ENCODE measurements at places on chromosomes 4 and X.

DNA sequence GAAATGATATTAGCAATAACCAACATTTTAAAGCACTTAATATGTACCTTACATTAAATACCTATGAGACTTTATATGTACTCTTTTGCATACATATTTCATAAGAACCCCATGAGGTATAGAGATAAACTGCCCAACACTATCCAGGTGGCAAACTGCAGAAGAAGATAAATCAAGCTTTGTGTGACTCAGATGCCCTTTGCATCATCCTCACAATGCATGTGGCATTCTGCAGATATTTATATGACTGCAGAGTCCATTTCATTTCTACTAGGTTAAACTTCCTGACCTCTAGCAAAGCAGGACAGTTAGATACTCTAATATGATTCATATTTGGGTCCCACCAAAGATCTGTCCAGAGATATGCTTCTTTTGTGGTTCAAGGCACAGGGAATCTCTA, 85.6 kb upstream of the RASGEF1B start:
- DNase-seq = no peak

DNA sequence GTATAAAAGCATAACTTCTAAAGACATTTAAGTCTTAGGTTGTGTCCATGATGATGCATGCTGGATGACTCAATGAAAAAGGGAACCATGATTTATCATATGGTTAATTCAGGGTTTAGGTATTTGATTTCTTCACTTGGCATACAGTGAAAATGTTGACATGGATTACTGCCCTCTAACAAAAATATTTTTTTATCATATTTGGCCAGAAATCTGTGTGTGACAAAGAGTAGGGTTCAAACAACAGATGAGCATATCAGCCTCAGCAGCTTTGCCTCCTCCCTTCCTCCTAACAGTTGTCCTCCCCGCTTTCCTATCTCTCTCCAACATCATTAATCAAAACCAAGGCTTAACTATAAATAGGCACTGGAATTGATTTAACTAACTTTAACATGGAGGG, 46.3 kb downstream of the ARHGAP6 start:
- DNase-seq = no peak

DNA sequence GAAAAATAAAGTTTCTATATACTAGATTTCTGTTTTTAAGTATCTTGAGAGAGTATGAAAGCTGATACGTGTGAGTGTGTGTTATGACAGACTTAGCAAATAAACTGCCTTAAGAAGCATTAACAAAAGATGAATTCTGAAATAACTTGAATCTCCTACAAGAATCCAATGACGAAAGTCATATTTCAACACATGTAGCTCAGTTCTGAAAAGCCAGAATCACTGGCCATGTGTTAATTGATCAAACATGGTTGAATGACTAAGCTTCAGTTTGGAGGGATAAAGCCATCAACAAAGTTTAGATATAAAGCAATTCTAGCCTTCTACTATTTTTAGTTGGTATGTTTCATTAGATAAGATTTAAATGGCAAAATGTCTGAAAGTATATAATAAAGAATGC, 88.5 kb upstream of the ETNPPL start:
- no peak for DNase-seq

DNA sequence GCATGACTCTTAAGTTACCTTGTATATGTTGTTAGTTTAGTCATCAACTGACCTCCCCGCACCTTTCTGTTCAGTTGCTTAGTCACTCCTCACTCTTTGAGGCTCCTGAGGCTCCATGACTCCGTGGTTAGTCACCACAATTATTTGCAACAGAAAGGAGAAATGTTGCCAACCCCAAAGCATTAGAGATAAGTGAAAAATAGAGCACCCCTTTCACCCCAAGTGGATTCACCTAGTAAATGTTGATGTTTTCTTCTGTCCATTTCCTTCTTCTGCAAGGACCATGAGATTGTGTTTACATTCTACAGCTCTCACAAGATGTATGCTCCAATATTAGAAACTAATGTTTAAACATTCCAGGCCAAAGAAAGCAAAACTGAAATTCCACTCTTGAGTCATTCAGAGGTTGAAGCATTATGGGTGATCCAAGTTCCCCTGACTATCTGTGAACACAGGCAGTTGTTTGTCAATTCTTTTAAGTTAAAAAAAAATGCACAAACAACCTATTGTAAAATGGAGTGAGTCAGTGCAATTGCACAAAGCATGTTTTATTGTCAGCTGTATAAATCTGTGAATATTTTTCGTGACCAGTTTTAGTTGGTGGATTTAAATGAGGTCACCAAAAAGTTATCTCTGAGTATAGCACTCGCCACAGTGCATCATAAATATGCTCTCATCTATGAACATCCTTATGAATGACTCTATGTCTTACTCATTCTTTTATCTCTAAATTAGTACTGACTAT, 552.4 kb upstream of the MAGEB2 start:
- DNase-seq = no peak

DNA sequence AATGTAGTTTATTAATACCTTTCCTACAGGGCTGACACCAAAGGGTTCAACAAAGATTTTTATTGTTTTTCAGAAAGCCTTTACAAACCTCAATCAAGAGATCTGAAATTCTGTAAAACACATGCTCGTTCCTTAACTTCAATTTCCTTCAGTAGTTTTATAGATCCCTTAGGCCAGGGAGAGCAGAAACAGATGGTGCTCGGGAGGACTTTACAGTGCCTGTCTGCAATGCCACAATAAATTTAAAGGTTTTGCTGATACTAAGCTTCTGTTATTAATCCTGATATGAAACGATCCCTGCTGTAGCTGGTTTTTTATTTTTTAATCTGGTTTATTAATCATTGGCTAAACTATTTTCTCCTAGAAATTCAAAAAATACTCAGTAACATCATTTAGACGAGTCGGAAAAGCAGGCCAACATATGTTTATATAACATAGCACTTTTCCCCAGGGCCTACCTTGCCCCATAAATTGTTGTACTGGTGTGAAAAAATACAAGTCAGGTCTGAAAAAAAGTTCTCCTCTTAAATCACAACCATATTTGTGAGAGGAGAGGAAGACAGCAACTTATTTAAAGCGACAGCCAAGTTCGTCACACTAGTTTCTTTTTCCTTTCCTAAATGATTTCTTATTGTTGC, 39.8 kb downstream of the SHISA3 start:
- DNase-seq = no peak

GRCh38 chr4:103996637-103997036, 276.9 kb upstream of the TACR3 start:
- peak; percentile 14 for DNase-seq

- DNase-seq = no peak
Measured at GRCh38 chrX:73398185-73398914, 48.5 kb upstream of the CDX4 start.

DNA sequence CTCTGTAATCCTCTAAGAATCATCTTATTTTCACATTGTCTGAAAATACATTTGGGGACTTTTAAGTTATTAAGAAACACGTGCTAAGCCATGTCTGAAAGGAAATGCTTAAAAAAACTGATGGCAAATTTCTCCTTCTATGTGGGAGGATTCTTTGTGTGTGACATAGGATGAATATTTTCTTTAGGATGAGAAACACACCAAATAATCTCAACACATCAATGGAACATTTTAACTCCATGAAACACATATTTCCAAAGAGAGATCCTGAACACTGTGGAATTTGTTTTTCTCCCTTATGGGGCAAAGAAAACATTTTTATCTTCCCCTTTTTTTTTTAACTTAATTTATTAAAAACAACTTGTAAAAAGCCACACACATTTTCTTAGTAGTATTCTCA, 153.8 kb upstream of the ANKRD50 start:
- DNase-seq = no peak

GRCh38 chrX:45196701-45197100, 4.0 kb downstream of the DIPK2B start:
- no peak for DNase-seq

DNA sequence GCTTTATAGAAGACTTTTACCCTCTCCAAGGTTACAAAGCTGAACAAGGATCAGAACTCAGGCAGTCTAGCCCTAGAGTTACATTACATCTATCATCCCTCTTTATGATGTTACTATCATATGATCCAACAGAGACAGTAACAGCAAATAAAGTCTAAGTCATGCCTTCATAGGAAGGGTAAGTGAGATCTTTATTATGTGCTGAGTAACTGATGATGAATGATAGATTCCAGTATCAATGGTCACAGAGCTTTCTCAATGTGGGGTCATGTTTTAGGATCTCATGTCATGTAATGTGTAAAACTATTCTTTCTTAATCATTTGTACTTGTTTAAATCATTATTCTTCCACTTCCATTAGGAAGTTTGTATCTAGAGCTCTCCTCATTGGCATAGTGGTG, 22.8 kb downstream of the ELOVL6 start:
- DNase-seq = no peak

DNA sequence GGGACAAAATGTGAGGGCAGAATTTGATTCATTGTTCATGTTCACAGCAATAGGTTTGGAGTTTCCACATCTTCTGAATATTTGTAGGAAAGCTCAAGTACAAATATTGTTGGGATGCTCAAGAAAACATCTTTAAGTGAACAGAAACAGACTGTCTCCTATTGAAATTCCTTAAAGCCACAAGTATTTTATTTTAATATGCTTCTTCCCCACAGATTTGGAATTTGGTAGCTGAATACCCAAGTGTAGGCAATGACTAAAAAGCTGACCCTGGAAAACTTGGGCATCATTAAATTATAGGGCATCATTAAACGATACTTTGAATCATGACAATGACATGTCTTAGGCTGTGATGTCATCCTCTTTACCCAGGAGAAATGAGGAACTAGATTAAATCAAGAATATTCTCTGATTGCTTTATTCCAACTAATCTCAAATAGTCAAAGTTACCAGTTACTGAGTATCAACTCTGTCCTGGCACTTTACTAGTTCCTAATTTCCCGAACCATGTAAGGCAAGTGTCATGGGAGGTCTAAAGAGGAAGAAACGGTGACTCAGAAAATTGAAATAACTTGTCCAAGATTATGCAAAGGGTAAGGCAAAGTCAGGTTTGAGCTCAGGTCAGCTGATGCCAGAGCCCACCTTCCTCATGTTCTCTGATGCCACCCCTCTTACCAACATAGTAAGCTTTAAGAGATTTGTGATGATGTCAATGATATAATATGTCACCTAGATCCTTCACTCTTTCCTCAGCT, 223.1 kb upstream of the LEF1 start:
- no peak for DNase-seq

GRCh38 chr4:155134136-155134535, 74.3 kb upstream of the NPY2R start:
- DNase-seq = no peak

DNA sequence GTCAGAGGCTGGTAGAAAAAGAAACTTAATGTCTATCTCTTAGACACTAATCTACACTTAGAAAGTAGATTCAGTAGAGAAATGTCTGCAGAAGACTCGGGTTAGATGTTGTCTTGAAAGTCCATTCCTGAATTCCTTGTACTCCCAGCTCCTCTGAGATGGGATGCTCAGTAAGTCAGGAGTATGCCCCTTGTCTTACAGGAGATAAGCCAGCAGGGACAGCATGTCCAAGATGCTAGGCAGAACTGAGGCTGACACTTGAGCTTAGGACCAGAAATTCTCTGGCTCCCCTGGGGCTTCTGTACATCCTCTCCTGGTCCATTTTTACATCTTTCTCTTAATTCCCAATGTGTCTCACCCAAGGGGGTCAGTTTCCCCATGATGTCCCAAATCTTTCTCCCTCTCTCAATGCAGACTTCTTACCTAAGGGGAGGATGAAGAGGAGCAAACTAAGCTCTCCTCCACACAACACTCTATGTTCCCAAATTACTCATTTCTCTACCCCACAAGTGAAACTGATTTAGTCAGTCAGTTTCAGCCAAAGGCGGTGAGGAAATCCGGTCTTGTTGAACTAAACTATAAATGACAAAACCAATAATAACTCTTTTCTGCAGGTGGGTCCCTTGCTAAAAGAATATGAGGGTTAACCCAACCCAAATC, 558.2 kb upstream of the DIPK2B start:
- no peak for DNase-seq

GRCh38 chr4:24472514-24473308, 111.6 kb downstream of the DHX15 start:
- peak; percentile 76 for DNase-seq

- DNase-seq = no peak
Measured at GRCh38 chr4:15250021-15250441, 177.8 kb upstream of the C1QTNF7 start.

GRCh38 chrX:37820646-37821045, 26.7 kb downstream of the DYNLT3 start:
- DNase-seq = no peak

GRCh38 chr4:40515398-40516293, 114.0 kb downstream of the RBM47 start:
- no peak for DNase-seq

- no peak for DNase-seq
Measured at GRCh38 chrX:37453821-37454220, 104.7 kb downstream of the PRRG1 start.

DNA sequence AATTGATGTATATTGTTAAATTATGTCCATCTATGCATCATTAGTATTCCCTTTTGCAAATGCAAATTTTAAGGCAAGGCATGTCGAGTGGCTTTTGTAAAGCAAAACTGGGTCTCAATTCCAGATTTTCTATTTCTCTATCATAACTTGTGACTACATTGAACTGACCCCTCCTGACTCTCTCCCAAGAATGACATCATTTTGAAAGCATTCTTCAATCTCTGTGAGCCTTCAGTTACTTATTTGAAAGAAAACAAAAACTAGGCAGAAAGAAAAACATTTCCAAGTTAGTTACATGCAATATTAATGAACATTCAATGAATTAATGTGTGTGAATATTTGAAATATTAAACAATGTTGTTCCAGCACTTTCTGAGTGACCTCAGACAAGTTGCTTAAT, 314.3 kb upstream of the CLNK start:
- DNase-seq = no peak

- no peak for DNase-seq
Measured at GRCh38 chr4:61493470-61493869, 293.3 kb downstream of the ADGRL3 start.

GRCh38 chr4:89298155-89298554, 9.4 kb downstream of the GPRIN3 start:
- DNase-seq = no peak

DNA sequence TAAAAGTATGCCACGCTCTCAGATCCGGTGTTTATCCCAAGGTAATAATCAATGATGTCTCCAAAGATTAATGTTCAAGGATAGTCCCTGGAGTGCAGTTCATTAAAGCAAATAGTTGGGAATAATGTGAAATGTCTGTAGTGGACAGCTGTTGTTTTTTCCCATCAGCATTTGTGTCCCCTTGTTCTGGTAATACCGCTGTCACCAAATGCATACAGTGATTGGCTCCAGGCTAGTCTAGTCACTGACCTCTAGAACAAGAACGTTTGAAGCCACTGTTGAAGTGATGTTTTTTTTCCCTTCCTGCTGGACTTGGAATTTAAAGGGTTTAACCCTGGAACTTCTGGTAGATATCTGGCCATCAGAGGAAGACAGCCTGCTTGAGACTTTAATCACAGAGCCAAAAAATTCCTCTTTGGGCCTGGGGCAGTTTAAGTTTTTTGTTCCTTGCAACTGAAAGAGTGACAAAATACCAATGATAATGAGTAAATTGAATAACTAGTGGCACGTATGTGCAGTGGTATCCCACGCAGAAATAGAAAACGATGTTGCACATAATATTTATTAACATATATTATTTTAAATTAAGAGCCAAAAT, 30.6 kb downstream of the HSD17B11 start:
- DNase-seq = no peak

GRCh38 chr4:35526456-35526855, 717.9 kb downstream of the ARAP2 start:
- no peak for DNase-seq

- no peak for DNase-seq
Measured at GRCh38 chr4:25567253-25567652, 88.4 kb upstream of the SLC34A2 start.

- peak; percentile 57 for DNase-seq
Measured at GRCh38 chr4:157992038-157992705, 180.7 kb downstream of the GASK1B start.

GRCh38 chr4:52595001-52595400, 64.1 kb downstream of the USP46 start:
- no peak for DNase-seq
